ENCODE measurements at places on chromosomes 6 and 20.

DNA sequence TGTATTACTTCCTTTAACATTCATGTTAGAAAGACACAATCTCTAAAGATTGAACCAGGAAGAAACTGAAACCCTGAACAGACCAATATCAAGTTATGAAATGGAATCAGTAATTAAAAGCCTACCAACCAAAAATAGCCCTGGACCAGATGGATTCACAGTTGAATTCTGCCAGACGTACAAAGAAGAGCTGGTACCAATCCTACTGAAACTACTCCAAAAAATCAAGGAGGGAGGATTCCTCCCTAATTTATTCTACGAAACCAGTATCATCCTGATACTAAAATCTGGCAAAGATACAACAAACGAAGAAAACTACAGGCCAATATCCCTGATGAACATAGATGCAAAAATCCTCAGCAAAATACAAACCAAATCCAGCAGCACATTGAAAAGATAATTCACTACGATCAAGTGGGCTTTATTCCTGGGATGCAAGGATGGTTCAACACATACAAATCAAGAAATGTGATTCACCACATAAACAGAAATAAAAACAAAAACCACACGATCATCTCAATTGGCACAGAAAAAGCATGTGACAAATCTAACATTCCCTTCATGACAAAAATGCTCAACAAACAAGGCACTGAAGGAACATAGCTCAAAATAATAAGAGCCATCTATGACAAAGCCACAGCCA lies 15.0 kb downstream of the CDK19 start:
- no peak for DNase-seq

GRCh38 chr6:20805021-20805420 lies 270.8 kb downstream of the CDKAL1 start:
- no peak for DNase-seq

GRCh38 chr6:52059821-52060220 lies 27.6 kb downstream of the PKHD1 start:
- no peak for DNase-seq

DNA sequence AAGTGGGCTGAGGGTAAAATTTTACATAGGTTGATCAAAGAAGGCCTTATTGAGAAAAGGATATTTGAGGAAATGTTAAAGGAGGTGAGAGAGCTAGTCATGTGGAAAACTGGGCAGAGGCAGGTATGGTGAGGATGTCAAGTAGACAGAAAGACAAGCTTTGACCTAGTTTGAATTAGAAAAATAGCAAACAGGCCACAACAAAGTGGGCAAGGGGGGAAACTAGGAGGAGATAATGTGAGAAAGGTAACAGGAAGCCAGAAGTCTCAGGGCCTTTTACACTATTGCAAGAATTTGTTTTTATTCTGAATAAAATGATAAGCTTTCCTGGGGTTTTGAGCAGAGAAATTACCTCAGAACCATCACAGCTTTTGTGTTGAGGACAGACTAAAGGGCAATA lies 115.7 kb downstream of the RWDD2A start:
- DNase-seq: no peak

GRCh38 chr20:8509809-8510208 lies 377.7 kb downstream of the PLCB1 start:
- DNase-seq: peak; percentile 46

DNA sequence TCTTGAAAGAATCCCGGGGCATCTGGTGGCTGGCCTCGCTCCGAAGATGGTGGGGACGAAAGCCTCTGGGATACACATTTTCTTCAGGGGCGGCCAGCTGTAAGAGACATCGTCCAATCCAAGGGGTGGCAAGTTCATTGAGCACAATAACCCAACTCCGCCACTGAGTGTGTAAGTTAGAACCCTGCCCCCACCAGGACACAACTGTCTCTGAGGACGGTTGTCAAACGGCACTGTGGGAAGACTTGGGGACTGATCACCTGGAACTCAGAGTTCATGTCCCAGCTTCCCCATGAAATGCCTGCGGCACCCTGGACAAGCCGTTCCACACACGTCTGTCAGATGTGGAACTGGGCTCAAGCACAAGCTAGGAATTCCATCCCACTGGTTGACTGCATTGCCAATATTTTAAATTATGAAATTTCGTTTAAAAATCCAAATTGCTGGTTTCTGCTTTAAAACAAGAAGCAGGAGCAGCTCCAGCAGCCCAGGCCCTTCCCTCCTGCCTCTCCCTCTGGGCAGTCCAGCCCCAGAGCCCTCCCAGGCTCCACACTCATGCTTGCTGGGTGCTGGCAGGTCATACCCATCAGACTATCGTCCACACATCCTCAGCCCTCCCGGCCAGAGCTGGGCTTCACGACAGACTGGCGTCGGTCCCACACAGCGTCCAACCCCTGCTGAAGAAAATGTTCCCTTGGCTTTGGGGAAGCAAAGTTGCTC lies 80.9 kb upstream of the AFDN start:
- no peak for DNase-seq

GRCh38 chr20:62920039-62920645 lies 6.2 kb downstream of the DIDO1 start:
- DNase-seq: no peak
